ENCODE measurements at places on chromosomes 1 and 21.

- DNase-seq: no peak
- H3K27me3 ChIP-seq: no peaks in the 10 kb centered on the region
- no peaks in the 10 kb centered on the region for H3K4me1 ChIP-seq
- no peak overlapping the region for H3K4me3 ChIP-seq
Measured at GRCh38 chr1:234337233-234337632, 36.0 kb upstream of the COA6 start.

- no peak overlapping the region for H3K27ac ChIP-seq
- no peaks in the 10 kb centered on the region for H3K4me1 ChIP-seq
- H3K36me3 ChIP-seq: no peaks in the 10 kb centered on the region
- no peak for DNase-seq
Measured at GRCh38 chr21:25809013-25809412, 74.2 kb downstream of the GABPA start.

GRCh38 chr21:26756491-26757159 is 88.6 kb downstream of the ADAMTS1 start:
- no peaks in the 10 kb centered on the region for H3K4me1 ChIP-seq
- H3K4me3 ChIP-seq: no peak overlapping the region
- no peak overlapping the region for H3K27ac ChIP-seq
- no peaks in the 10 kb centered on the region for H3K27me3 ChIP-seq
- H3K36me3 ChIP-seq: no peaks in the 10 kb centered on the region

DNA sequence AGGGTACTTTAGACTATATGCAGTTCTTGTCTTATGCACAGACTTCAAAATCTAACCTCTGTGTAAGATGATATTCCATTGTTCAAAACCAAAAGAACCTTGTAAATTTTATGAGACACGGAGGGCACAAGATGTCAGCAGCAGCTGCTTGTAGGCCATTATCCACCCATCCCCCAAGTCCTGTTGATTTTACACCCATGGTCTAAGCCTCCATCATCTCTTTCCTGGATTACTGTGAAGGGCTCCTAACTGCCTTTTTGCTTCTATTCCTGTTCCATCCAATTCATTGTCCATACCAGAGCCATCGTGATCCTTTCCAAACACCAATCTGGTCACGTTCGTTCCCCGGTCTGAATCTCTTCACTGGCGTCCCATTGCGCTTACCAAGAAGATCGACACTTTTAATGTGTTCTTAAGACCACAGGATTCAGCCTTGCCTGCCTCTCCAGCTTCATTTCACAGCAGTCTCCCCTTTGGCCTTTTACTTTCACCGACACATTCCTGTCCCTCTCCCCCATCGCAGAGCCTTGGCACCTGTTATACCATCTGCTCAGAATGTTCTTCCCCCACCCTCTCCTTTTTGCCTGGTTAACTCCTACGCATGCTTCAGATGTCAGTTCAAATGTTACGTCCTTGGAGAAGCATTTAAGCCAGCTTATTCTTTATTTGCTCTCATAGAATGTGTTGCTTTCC is 107.3 kb upstream of the POU3F1 start:
- no peak overlapping the region for H3K4me3 ChIP-seq
- H3K27ac ChIP-seq: no peak overlapping the region
- no peak for DNase-seq
- no peaks in the 10 kb centered on the region for H3K36me3 ChIP-seq
- H3K4me1 ChIP-seq: no peaks in the 10 kb centered on the region

- no peak for DNase-seq
- H3K27ac ChIP-seq: no peak overlapping the region
- no peaks in the 10 kb centered on the region for H3K4me1 ChIP-seq
- H3K36me3 ChIP-seq: no peaks in the 10 kb centered on the region
- no peaks in the 10 kb centered on the region for H3K27me3 ChIP-seq
- H3K4me3 ChIP-seq: no peak overlapping the region
Measured at GRCh38 chr1:211601982-211602670, 23.2 kb upstream of the SLC30A1 start.

Measured in thyroid gland (tissue), 4 donors.